Inflammatory macrophage treated with lipopolysaccharide for 1 hour (primary cell): ENCODE measurements at places on chromosomes 11 and 22.

DNA sequence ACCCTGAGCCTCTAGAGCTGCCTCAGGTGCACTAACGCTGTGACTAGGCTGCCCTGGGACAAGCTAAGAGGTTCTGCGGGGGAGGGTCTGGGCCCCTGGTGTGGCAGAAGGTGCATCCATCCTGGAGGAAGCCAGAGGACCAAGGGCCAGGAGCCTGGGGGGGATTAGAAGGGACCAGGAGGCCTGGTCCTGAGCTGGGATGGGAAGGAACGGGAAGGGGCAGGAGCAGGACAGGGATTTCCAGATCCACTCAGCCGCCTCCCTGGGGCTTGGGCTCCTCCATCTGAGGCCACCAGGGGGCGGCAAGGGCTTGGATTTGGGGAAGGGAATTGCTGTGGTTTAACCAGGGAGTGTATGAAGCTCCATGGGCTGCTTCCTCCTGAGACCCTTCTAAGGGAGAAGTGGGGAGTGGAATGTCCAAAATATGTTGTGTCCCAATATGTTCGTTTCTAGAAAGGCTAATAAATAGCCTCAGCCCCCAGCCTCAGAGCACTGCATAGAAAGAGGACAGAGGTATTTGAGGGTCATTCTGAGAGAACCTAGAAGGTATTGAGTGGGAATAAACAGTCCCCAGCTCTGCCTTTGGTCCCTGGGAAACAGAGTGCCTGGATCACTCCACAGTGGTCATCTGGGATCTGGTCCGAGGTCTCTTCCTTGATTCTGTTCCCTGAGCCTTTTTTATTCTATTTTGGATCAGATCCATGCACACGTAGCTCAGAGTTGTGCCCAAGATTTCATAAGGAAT is 17.4 kb upstream of the PRAME start:
- DNase-seq, result peak; percentile 34

DNA sequence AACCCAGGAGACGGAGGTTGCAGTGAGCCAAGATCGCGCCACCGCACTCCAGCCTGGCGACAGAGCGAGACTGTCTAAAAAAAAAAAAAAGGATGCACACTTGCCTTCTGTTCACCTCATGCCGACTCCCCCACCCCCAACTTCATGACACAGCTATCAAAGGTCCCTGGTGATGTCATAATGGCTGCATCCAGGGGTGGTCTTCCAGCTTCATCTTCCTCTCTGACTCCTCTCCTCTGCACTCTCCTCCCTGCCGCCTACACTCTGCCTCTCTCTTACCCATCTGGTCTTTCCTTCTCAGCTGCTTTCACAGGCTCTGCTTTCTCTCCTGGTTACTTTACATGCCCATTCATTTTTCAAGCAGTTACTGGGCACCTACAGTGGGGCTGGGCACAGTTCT is 16.4 kb upstream of the KDM2A start:
- DNase-seq, result no peak

DNA sequence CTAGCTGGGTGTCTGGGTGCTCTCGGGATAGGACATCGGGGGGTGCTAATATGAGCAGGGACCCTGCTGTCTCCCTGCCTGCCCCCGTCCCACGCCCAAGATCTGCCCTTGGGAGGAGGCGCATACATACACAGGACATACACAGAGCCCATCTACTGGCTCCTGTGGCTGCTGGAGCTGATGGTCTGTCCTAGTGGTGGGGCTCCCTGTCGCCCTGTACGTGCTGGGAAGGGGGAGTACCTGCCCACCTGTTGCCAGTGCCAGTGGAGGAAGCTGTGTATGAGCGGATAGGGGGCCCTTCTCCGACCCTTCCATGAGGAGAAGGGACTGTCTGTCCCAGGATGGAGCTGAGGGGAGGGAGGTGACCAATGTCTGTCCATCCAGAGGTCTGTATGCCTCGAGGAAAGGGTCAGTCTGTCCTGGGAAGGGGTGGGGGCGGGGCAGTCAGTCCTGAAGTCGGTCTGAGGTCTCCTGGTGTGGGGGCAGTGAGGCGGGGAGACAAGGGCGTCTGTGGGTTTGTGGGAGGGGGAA is 952 bp downstream of the TBC1D10A start:
- no peak for DNase-seq

DNA sequence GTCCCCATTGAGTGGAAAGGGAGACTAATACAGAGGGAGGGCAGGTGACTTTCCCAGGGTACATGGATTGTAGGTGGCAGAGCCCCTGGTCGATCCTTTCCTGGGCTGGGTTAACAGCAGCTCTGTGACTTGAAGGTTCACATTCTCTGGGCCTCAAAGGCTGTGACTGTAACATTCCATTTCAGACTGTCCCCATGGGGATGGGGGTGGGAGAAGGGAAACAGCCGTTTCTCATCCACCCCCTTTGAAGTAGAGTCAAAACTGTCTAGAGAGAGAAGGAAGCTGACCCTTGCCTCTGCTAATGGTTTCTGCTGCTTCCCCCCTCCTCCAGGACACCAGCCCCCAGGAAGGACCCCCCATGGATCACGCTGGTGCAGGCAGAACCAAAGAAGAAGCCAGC is 19.2 kb downstream of the MICALL1 start:
- no peak for DNase-seq

DNA sequence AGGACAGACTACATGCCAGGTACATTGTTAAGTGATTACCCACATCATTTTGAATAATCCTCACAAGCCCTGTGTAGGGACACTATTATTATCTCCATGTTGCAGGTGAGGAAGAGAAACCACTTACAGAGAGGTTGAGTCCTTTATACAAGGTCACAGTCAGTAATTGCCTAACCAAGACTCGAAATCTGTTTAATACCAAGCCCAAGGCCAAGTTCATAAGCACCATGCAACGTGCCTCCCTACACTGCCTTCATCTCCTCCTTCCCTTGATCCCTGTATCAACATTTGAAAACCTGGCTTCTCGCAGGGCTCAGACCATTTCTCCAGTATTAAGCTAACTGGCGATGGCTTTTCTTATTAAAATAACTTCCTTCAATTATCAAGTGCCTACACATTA is 41.7 kb upstream of the SEZ6L start:
- DNase-seq, result no peak

- no peak for DNase-seq
These were observed 5.2 kb upstream of the RAB1B start for GRCh38 chr11:66263231-66263630.

- no peak for DNase-seq
These were observed 17.7 kb upstream of the MS4A7 start for GRCh38 chr11:60360621-60361020.
